Esophagus muscularis mucosa (tissue), 4 donors: ENCODE measurements at places on chromosomes 5 and 9. TPM values are rescaled to one million over a fixed set of nuclear protein-coding genes. Genes with fewer than 3 reads are reported as not detected.

DNA sequence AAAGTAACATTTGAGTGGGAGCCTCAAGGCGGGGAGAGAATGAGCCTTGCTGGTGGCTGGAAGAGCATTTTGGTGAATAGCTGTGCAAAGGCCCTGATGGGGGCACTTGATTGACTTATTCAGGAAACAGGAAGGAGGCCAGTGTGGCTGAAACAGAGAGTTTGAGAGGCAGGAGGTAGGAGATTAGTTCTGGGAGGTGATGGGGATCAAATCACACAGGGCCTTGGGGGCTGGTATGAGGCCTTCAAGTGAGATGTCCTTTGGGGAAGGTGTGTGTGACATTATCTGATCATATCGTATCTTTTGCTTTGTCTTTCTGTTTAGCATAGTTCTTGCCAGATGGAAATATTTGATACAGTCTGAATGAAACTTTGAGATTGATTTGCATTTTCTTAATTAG, 172.3 kb downstream of the TENT4A start:
- DNase-seq: peak; percentile 78

DNA sequence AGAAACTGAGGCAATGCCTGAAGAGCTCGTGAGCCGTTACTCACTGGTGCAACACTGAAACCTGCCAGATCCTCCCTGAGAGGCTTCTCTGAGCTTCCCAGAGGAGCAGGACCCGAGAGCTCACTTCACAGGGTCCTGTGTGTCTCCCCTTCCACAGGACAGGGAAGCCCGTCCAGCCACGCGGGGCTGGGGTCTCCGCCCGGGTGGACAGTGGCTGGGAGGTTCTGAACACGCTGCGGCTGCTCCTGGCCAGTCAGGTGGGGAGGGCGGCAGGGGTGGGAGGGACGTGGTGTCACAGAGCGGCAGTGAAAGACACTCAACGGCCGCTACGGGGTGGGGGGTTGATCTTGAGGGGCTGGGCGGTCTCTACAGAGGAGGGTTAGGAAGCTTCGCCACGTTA, 290 bp upstream of the ZDHHC11 start:
- DNase-seq: no peak

- DNase-seq: no peak
Observed at GRCh38 chr5:38598296-38598993, 42.0 kb upstream of the LIFR start.

- no peak for DNase-seq
Observed at GRCh38 chr9:110443866-110444220, 106.2 kb upstream of the TXNDC8 start.

GRCh38 chr5:127428748-127429147, 88.7 kb upstream of the PRRC1 start:
- no peak for DNase-seq

DNA sequence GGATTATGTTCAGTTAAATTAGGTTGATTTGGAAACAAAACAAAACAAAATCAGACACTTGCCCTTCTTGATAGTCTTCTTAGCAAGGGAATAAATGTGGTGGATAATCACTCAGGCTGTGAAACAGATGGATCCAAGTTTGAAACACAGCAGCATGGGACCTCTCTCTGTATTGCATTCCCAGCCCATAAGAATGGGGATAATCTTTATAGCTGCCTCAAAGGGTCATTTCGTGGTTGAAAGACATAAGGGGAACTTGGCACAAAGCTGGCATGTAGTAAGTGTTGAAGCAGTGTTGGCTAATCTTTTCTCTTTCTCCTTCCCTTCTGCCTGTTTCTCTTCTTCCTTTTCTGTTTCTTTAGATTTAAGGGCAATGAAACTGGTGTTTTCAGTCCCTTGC, 333.9 kb upstream of the TLE4 start:
- no peak for DNase-seq

GRCh38 chr5:5419291-5420210, 2.9 kb upstream of the ICE1 start:
- DNase-seq: peak; percentile 57

GRCh38 chr9:135797507-135798262, 95.7 kb downstream of the KCNT1 start:
- DNase-seq: no peak

- no peak for DNase-seq
Observed at GRCh38 chr5:92641031-92641962, 939.7 kb downstream of the NR2F1-AS1 start.

The PSD2 gene
- not detected for total RNA-seq

The RGS7BP gene
- total RNA-seq: 4.6 TPM
